Retinal pigment epithelial cell (primary cell): ENCODE measurements at places on chromosomes 5 and 9.
A peak's percentile ranks its signal among the peaks of the same experiment; 100 is the strongest.

DNA sequence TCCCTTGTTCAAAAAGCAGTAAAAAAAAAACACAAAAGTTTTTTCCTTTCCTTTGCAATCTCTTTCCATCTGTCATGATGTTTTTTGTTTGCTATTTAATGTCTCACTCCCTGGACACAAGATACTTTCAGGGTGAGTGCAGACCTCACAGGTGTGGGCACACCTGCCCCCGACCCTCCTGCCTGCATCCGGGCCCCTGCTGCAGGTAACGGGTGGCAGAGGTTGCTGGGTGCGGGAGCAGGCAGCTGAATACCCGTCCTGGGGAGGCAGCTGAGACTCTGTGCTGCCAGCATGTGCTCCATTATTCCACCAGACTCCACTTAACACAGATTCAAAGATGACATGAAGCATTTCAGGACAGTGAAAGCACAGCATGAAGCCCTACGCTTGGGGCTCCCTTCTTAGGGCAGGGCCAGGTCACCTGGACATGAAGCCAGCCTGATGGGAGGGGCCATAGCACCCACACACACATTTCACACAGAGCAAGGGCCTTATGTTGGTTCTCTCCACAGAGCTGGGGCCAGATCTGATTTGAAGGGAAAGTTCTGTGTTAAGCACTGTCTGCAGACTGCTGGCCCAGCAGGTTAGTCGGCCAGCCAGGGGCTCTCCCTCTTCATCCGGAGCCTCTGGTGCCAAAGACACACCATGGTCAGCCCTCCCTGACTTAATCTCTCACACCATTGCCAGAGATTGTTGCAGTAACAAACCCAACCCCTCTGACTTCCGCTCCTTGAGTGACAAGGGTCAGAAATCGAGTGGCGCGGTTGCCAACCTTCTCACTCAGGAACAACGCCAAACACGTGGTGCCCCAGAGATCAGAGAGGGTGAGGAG lies 13.0 kb downstream of the NEK6 start:
- peak; percentile 82 for DNase-seq

DNA sequence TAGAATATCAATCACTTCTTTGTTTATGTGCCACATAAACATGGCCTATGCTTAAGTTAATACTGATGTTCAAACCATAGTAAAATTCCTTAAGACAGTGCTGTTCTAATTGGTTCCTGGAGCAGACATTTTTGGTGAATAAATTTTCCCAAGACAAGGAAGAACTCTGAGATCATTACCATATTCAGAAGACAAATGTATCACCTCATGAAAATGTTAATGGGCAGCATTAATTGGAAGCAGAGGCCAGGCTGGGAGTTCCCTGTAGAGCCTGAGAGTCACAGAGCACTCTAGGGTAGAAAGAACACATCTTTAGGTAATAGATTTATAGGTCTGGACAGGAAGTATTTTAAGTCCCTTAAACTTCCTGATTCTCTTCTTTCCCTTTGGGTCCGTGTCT lies 240.2 kb downstream of the MAN2A1 start:
- DNase-seq = no peak

DNA sequence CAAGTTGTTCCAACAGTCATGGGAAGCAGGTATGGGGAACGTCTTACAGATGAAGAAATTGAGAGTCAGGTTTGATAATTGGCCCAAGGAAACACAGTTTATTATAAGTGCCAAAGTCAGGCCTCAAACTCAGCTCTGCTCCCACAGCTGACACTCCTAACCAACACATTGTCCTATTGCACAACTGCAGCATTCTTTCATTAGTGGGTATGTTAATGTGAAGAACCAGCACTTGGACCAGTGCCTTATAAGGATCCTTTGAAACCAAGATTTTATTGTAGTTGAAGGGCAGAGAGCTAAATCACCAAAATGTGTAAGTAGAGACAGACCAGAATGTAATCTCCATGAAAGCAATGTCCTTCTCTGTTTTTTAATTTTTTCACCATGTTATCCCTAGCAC lies 56.1 kb downstream of the GRIA1 start:
- DNase-seq = no peak

GRCh38 chr5:72515211-72515610 lies 8.0 kb upstream of the ZNF366 start:
- no peak for DNase-seq

DNA sequence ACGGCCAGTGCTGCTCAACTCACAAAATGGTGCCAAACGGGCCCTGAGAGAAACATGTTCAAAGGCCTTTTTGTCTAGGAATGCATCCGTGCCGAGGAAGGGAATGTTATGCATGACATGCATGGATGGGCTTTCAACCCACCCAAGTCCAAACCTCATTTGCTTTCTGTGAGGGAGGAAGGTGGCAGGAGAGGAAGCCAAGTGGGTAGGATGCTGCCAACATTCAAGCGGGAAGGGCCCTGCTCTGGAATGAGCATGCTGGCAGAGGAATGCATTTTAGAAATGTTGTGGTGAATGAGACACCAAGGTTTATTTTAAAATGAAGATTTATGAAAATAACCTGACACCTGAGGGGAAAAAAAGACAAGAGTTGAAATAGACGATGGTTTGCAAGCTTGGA lies 479.1 kb downstream of the CCDC171 start:
- DNase-seq = no peak
